Colonic mucosa (tissue), 4 donors: ENCODE measurements at places on chromosomes 11 and 22.

- no peaks in the 10 kb centered on the region for H3K27me3 ChIP-seq
- H3K4me1 ChIP-seq: peaks cover 74% of the 10 kb centered on the region
- peaks cover 8% of the 10 kb centered on the region for H3K36me3 ChIP-seq
- no peak overlapping the region for H3K4me3 ChIP-seq
- H3K27ac ChIP-seq: peak overlapping the region; percentile 84
- DNase-seq: peak; percentile 78
Measured at GRCh38 chr22:36331912-36332622, 55.7 kb downstream of the MYH9 start.

DNA sequence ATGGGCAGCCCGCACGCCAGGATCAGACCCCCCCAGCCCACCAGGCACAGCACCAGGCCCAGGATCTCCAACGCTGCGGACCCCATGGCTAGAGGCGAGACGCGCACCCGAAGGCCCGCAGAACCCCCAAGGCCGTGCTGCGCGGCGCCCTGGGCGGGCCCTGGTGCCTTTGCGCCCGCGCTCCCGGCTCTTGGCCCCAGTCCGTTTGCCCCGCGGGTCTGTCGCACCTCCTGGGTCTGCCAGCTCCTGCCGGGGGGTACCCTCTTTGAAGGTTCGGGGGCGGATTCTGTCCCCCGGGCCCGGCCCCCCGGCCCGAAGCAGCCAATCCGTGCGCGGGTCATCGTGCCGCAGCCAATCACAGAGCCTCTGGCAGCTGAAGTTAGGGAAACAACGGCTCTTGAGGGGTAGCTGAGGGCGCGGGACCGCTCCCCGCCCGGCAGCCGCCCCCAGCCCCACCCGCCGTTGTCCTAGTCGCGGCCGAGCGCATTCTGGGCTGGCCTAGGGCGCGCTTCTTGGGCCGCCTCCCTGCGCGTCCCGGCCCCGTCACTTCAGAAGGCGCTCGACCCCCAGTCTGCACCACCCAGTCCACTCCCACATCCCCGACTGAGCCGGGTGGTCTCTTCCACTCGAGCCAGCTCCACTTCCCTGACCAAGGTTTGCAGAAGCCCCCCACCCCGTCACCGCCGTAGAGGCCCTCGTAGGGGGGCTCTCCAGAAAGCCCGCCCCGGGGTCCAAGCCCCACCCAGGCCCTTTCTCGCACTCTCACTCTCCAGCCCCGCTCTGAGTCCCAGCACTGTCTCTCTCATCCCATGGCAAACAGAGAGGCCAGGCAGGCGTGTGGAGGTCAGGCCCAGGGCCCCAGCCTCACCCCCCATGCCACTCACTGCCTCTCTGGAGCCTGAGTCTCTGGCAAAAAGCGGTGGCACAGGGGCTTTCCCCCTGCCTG is at the start of gene CLDN5:
Gene CLDN5 (minus strand): TSS at position 241 of the 946 bp plus-strand sequence. CDS start 155 bp downstream, at position 86.
- no peaks in the 10 kb centered on the region for H3K36me3 ChIP-seq
- H3K27ac ChIP-seq: no peak within 1 kb of the TSS
- peak within 1 kb of the TSS; percentile 17 for H3K4me3 ChIP-seq
- DNase-seq: no peak
- H3K4me1 ChIP-seq: no peaks in the 10 kb centered on the region

GRCh38 chr22:30348809-30349208 is 7.9 kb downstream of the SF3A1 start:
- H3K4me3 ChIP-seq: no peak overlapping the region
- H3K27me3 ChIP-seq: no peaks in the 10 kb centered on the region
- H3K4me1 ChIP-seq: no peaks in the 10 kb centered on the region

GRCh38 chr11:91093141-91093540 is 870.3 kb upstream of the CHORDC1 start:
- no peaks in the 10 kb centered on the region for H3K4me1 ChIP-seq
- no peak for DNase-seq
- H3K36me3 ChIP-seq: no peaks in the 10 kb centered on the region
- no peaks in the 10 kb centered on the region for H3K27me3 ChIP-seq
- no peak overlapping the region for H3K4me3 ChIP-seq

- H3K36me3 ChIP-seq: no peaks in the 10 kb centered on the region
- no peaks in the 10 kb centered on the region for H3K4me1 ChIP-seq
- no peaks in the 10 kb centered on the region for H3K27me3 ChIP-seq
- H3K27ac ChIP-seq: no peak overlapping the region
Measured at GRCh38 chr11:32511926-32512325, 71.7 kb upstream of the EIF3M start.

GRCh38 chr11:68321293-68322051 is 9.1 kb downstream of the LRP5 start:
- no peaks in the 10 kb centered on the region for H3K27me3 ChIP-seq
- H3K27ac ChIP-seq: no peak overlapping the region
- no peak for DNase-seq
- peaks cover 13% of the 10 kb centered on the region for H3K4me1 ChIP-seq
- no peaks in the 10 kb centered on the region for H3K36me3 ChIP-seq

GRCh38 chr22:28942801-28943500 is 59.6 kb downstream of the ZNRF3 start:
- no peak overlapping the region for H3K4me3 ChIP-seq
- H3K4me1 ChIP-seq: no peaks in the 10 kb centered on the region
- no peaks in the 10 kb centered on the region for H3K36me3 ChIP-seq
- no peak overlapping the region for H3K27ac ChIP-seq

DNA sequence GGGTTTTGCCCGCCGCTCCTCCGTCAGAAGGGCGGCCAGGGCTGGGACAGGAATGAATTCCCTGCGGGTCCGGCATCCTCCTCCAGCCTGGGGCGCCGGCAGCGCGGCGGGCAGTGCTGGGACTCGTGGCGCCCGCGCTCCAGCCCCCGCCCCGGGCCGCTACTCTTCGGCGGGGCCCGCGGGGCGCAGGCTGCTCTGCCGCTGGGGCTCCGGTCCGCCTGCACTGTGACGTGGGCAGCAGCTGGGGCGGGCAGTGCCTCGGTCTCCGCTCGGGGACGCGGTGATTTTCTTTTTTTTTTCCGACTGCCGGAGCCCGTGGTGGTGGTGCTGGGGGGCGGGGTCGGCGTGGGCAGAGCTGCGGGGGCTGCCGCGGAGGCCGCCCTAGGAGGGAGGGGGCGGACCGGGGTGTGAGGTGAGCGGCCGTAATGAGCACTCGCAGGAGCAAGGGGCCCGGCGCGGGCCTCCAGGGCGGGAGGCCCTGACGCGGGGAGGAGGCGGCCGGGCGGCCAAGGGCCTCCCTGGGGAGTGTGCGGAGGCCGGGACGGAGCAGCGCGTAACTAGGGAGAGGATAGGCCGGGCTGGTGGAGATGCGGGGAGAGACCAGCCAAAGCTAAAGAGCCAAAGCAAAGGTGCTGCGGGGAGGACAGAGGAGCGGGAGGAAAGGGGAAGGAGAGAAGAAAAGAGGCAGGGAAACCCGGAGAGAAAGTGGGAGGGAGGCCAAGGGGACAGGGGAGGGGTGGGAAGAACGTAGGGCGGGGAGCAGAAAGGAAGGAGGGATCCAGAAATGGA is 73.3 kb upstream of the ZBED5 start:
- H3K4me1 ChIP-seq: no peaks in the 10 kb centered on the region
- H3K4me3 ChIP-seq: peak overlapping the region; percentile 66
- peaks cover 3% of the 10 kb centered on the region for H3K27me3 ChIP-seq
- peak; percentile 82 for DNase-seq
- no peaks in the 10 kb centered on the region for H3K36me3 ChIP-seq

DNA sequence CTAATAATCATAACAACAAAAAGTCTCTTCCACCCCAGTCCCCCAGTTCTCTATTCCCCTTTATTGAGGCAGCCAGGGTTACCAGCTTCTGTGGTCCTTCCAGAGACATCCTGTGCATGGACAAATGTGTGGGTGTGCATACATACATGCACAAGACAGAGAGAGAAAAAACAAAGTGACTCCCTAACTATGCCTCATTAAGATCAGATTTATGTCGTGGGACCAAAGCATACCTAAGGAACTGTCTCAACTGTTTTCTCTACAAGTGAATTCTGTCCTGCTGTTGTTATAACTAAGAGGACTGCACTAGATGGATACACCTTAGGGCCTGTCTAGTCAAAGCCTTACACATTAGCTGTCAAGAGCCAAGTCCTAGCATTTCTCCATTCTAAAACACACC is 106.7 kb downstream of the MRTFA start:
- peaks cover 7% of the 10 kb centered on the region for H3K4me1 ChIP-seq
- no peak overlapping the region for H3K27ac ChIP-seq
- DNase-seq: no peak
- no peak overlapping the region for H3K4me3 ChIP-seq
- no peaks in the 10 kb centered on the region for H3K27me3 ChIP-seq
- H3K36me3 ChIP-seq: no peaks in the 10 kb centered on the region

- H3K27ac ChIP-seq: no peak overlapping the region
- no peaks in the 10 kb centered on the region for H3K27me3 ChIP-seq
- no peaks in the 10 kb centered on the region for H3K36me3 ChIP-seq
Measured at GRCh38 chr11:2204361-2205213, 33.0 kb upstream of the TH start.

DNA sequence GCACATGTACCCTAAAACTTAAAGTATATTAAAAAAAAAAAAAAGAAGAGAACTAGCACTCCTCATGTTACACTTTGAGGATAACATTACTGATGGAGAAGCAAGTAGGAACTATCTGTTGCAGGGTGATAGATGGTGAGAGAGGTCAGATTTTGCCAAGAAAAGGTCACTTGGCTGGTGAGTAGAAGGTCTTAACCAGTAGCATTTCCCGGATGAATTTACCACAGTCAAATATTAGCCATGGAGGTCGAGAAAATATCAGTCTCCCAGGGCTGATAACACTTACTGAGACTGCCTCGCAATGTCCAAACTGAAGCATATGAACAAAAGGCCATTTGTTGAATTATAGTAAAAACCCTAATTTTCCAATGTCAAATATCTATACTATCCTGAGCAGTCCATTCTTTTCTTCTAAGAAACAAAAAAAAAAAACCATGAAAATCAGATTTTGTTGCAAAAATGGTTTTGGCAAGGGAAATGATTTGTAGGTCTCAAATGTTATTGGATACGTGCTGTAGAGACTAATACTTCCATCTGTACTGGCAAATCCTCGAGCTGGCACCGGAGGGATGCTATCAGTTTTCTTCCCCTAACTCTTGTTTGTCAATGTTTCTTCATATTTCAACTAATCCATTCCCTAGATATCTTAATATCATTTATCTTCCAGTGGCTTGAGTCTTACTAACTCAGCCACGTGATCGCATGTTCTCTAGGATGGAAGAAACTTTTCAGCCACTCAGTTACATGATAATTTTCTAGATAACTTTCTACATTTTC is 14.5 kb upstream of the BBOX1 start:
- no peak for DNase-seq
- H3K27ac ChIP-seq: no peak overlapping the region
- no peak overlapping the region for H3K4me3 ChIP-seq
- H3K4me1 ChIP-seq: no peaks in the 10 kb centered on the region
- no peaks in the 10 kb centered on the region for H3K36me3 ChIP-seq

- H3K36me3 ChIP-seq: no peaks in the 10 kb centered on the region
- H3K4me1 ChIP-seq: peaks cover 14% of the 10 kb centered on the region
- no peak overlapping the region for H3K27ac ChIP-seq
- no peak overlapping the region for H3K4me3 ChIP-seq
- DNase-seq: peak; percentile 64
Measured at GRCh38 chr11:1837171-1838076, 1.4 kb upstream of the TNNI2 start.

DNA sequence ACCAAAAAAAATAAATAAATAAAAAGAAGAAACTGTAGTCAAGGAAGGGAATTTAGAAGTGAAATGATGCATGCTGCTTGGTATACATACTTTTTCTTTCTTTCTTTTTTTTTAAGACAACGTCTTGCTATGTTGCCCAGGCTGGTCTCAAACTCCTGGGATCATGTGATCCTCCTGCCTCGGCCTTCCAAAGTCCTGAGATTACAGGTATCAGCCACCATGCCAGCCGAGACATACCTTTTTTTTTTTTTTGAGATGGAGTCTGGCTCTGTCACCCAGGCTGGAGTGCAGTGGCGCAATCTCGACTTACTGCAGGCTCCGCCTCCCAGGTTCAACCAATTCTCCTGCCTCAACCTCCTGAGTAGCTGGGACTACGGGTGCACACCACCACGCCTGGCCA is 21.7 kb upstream of the ARRB1 start:
- H3K27me3 ChIP-seq: no peaks in the 10 kb centered on the region
- no peak overlapping the region for H3K27ac ChIP-seq
- DNase-seq: no peak
- no peaks in the 10 kb centered on the region for H3K36me3 ChIP-seq
- no peaks in the 10 kb centered on the region for H3K4me1 ChIP-seq

- H3K27ac ChIP-seq: peak overlapping the region; percentile 70
- no peaks in the 10 kb centered on the region for H3K27me3 ChIP-seq
- H3K4me1 ChIP-seq: peaks cover 4% of the 10 kb centered on the region
Measured at GRCh38 chr11:61392981-61393595, 701 bp downstream of the TMEM216 start.

GRCh38 chr11:13189561-13190426 is 87.8 kb upstream of the BMAL1 start:
- no peaks in the 10 kb centered on the region for H3K27me3 ChIP-seq
- H3K4me3 ChIP-seq: no peak overlapping the region
- H3K4me1 ChIP-seq: no peaks in the 10 kb centered on the region
- DNase-seq: no peak
- no peaks in the 10 kb centered on the region for H3K36me3 ChIP-seq

GRCh38 chr22:30600921-30601320 is 6.1 kb upstream of the TCN2 start:
- H3K36me3 ChIP-seq: no peaks in the 10 kb centered on the region
- H3K4me1 ChIP-seq: peaks cover 5% of the 10 kb centered on the region

- no peaks in the 10 kb centered on the region for H3K36me3 ChIP-seq
- H3K27me3 ChIP-seq: no peaks in the 10 kb centered on the region
- H3K4me3 ChIP-seq: no peak overlapping the region
- H3K4me1 ChIP-seq: no peaks in the 10 kb centered on the region
Measured at GRCh38 chr11:107991868-107992414, 16.8 kb upstream of the CUL5 start.

DNA sequence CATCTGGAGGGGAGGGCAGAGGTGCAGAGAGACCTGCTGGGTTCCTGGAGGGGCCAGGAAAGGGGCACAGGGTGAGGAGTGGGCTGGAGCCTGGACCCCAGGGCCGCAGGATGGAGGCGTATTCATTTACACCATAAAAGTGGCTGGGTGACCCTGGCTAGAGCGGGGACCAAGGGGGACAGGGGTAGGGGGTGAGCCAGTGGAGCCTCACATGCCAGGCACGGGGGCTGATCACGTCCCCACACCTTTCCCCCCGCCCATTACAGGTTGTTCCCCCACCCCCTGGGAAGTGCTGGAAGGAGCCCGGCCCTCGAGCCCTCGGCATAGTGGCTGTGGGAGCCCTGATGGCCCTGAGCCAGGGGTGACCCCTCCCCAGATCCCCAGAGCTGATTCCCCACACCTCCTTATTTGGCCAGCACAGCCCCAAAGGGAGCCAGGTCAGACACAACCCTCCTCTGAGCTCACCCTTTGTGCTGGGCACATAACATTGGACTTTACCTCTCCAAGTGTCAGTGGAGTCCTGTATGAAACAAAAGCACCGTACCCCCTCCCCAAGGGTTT is 781 bp downstream of the TCIRG1 start:
- H3K4me1 ChIP-seq: peaks cover 18% of the 10 kb centered on the region
- H3K27me3 ChIP-seq: no peaks in the 10 kb centered on the region
- H3K27ac ChIP-seq: peak overlapping the region; percentile 70
- peak overlapping the region; percentile 86 for H3K4me3 ChIP-seq
